ENCODE measurements at places on chromosomes 7 and 10. TPM values are rescaled to one million over a fixed set of nuclear protein-coding genes. Genes with fewer than 3 reads are reported as not detected.
A peak's percentile ranks its signal among the peaks of the same experiment; 100 is the strongest.

The GARIN1A gene
- total RNA-seq = 1.1 TPM

The OR2A42 gene
- 0.50 TPM for total RNA-seq

The EPO gene
- total RNA-seq = not detected

The TRIM50 gene
- total RNA-seq = 0.24 TPM

The IFIT2 gene
- total RNA-seq = 10.0 TPM

The DDIT4 gene
- 229 TPM for total RNA-seq

The CYP26C1 gene
- not detected for total RNA-seq

The TAC1 gene
- total RNA-seq = not detected

The LIPF gene
- total RNA-seq = not detected

The ZP3 gene
- 11.2 TPM for total RNA-seq

The HOXA6 gene
- total RNA-seq = 0.34 TPM

GRCh38 chr7:141238596-141239243 is 164.9 kb downstream of the TMEM178B start:
- no peak for DNase-seq

DNA sequence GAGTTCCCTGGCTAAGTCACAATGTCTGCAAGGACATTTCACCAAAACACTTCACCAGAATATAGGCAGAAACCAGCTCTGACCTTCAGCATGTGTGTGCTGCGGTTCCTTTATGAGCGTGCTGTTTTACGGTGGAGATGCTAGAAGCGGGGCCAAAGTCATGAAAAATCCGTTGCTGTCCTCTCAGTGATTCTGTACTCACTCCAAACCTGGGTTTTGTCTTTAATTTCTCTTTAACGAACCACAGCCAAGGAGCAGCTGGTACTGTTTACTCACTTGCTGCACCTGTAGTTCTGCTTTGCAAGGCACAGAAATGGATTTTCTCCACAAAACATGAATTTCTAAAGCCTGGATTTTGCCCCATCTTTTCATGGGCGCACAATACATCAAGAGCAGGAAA is 639.9 kb downstream of the PHTF2 start:
- no peak for DNase-seq

- no peak for DNase-seq
These were observed 60.0 kb upstream of the PDLIM1 start for GRCh38 chr10:95350830-95351228.

- DNase-seq = no peak
These were observed 401.9 kb upstream of the PHF14 start for GRCh38 chr7:10571759-10572158.

GRCh38 chr7:81645435-81645834 is 124.4 kb downstream of the HGF start:
- DNase-seq = no peak

- DNase-seq = no peak
These were observed 139.5 kb upstream of the CHST15 start for GRCh38 chr10:124232686-124233545.

DNA sequence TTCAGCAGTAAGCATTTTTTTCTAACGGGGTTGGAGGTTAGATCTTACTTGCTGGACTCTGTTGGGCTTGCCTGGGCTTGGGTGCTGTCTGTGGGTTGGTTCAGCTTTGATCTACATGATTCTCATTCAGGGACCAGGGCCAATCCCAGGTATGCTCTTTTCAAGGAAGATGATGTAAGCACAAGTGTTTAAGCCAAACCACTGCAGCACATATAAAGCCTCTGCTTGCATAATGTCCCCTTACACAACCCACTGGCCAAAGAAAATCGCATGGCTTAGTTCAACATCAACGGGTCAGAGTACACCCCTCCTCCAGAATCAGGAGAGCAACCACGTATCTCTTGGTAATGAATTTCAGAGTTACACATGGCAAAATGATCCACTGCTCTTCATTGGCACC is 83.9 kb downstream of the DNAJB9 start:
- DNase-seq = no peak

GRCh38 chr7:97337849-97338248 is 220.4 kb downstream of the SDHAF3 start:
- no peak for DNase-seq

GRCh38 chr7:137628216-137628615 is 218.6 kb downstream of the DGKI start:
- DNase-seq = no peak

DNA sequence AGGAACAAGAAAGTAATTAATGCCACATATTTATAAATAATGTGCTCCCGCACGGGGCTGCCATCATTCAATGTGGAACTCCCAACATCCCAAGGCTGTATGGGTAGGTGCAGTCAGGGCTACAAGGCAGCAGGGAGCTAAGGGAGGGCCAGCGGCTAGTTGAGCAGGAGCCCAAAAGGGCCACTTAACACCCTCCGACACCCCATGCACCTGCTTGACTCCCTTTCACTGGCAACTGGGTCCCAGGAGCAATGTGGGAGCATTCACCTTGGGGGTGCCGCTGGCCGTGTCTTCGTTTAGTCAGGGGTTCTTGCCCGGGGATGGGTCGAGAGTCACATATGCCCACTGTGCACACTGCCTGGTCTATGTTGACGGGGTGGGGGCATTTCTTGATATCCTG is 27.9 kb downstream of the SCART1 start:
- no peak for DNase-seq

GRCh38 chr7:147276783-147277370 is 1160.3 kb downstream of the CNTNAP2 start:
- DNase-seq = no peak

DNA sequence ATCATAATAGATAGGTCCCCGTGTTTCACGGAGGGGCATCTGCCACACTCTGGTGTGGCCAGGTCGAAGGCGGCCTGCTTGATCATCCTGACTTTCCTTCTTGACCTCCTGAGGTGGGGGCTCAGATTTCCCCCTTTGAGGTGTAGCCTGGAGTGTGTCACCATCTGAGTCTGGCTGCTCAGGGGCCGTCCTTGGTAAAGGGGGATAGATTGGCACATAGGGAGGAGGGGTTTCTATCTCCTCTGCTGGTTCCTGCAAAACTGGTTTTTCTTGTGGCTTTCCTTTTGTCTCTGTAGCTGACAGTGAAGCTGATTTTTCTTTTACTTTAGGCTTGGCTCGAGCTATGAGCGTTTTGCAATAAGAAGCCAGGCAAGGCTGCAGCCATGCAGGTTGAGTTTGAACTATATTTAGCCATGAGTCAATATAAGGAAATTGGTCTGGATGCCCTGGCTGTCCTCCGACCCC is 7.1 kb upstream of the ZNF117 start:
- no peak for DNase-seq

DNA sequence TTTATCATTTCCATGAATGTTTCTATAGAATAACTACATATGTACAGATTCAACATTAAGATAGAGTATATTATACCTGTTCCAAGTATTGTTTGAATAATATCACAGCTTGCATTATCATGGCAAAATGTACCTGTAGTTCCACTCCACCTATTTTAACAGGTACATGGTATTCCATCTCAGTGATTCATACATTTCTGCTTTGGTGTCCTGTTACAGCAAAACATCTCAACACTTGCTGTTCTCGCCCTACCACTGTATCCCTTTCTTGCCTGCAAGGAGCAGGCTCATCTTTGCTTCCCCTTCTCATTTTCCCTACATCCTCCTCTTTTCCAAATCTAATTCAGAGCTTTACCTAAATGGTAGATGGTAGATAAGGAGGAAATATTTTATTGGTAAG is 27.1 kb upstream of the SGCE start:
- no peak for DNase-seq

DNA sequence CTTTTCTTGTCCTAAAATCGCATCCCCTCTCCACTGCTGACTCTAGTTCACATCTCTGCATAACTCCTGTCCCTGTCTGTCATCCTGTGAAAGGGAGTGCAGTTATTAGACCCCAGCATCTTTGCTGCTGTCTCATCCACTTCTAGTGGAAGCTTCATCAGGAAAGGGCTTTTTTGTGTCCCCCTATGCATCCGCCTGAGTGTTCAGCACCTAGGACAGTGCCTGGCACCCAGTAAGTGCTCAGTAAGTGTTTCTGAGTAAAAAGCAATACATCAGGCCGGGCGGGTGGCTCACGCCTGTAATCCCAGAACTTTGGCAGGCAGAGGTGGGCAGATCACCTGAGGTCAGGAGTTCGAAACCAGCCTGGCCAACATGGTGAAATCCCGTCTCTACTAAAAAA is 211.8 kb upstream of the FOXK1 start:
- no peak for DNase-seq

DNA sequence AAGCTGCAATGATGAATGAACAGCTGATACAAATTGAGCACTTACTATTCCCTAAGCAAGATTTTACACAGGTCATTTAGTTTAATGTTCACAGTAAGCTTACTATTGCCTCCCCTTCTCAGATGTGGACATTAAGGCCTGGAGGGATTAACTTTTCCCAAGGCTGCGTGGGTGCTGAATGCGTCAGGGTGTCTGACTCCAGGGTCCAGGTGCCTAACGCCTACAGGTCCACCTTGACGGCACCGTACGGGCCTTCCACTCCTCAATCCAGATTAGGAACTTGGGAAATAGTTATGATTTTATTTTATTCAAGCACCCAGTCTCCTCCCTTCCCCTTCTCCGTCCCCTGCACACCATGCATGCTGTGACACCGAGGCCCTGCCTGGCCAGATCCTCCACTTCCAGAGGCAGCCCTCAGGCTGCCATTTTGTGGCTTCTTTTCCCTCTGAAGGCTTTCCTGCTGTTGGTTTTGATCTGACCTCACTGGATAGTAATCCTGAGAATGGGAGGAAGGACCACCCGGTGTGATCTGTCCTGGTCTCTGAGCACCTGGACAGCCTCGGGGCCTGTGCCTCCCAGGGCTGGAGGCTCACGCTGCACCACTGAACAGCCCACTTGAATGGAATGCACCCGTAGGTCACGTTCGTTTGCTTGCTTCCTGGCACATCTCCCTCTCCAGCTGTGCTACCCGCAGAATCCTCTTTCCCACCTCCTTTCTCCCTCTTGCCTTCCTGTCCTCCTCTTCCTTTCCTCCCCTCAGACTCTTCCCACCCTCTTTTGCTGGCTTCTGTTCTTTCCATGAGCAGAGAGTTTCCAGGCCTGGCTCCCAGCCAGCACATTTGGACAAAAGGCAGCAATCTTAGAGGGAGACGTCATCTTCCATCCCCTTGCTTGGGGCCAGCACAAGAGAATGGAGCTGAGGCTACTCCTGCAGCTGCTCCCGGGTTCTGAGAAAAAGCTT is 14.4 kb downstream of the DENND2A start:
- DNase-seq = peak; percentile 97

GRCh38 chr7:75652788-75653187 is 86.0 kb downstream of the HIP1 start:
- no peak for DNase-seq

DNA sequence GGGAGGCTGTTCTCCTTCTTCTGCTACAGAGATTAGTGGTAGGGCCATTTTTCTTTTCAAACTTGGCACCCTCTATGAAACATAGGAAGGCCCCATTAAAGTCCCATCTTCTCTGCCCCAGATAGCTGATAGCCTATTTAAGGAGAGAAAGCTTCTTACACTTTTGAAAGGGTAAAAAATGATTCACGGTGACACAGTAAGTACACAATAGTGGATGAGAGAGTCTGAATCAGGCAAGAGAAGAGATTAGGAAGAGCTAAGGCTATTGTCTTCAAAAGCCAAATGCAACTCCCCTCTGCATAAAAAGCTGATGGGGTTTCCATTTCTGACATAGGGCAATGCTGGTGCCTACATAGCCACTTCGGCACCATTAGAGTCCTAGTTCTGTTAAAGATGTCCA is 3.6 kb downstream of the INA start:
- DNase-seq = no peak

DNA sequence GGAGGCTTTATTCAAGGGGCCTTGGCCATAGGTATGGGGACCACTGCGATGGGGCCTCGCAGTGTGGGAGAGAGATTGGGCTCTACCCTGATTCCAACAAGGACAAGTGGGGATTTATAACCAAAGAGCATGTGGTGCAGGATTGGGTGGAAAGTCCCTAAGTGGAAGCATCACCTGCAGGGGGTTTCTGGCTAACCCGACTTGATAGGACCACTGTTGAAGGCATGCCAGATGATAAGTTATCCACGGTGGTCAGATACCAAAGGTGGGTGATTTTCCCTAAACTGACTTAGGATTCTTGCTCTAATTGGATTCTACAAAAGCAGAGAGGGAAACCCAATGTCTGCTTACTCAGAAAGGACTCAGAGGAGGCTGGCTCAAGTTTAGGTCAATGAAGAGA is 429.6 kb upstream of the LRGUK start:
- no peak for DNase-seq

GRCh38 chr10:120422457-120422856 is 34.6 kb upstream of the PLPP4 start:
- no peak for DNase-seq

DNA sequence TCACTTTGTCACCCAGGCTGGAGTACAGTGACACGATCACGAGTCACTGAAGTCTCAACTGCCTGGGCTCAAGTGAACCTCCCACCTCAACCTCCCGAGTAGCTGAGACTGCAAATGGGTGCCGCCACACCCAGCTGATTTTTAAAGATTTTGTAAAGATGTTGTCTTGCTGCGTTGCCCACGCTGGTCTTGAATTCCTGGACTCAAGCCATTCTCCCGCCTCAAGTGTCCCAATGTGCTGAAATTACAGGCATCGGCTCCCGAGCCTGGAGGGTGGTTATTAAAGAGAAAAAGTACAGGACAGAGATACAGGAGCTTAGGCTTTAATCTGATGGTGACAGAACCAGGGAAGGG is 55.1 kb downstream of the KCTD7 start:
- no peak for DNase-seq

GRCh38 chr7:131607291-131608115 is 51.1 kb upstream of the PODXL start:
- no peak for DNase-seq

- DNase-seq = no peak
These were observed 8.6 kb downstream of the CALN1 start for GRCh38 chr7:72403458-72404076.

GRCh38 chr7:127702938-127703337 is 50.9 kb downstream of the SND1 start:
- no peak for DNase-seq

- no peak for DNase-seq
These were observed 182.4 kb downstream of the TPK1 start for GRCh38 chr7:144653449-144653848.

DNA sequence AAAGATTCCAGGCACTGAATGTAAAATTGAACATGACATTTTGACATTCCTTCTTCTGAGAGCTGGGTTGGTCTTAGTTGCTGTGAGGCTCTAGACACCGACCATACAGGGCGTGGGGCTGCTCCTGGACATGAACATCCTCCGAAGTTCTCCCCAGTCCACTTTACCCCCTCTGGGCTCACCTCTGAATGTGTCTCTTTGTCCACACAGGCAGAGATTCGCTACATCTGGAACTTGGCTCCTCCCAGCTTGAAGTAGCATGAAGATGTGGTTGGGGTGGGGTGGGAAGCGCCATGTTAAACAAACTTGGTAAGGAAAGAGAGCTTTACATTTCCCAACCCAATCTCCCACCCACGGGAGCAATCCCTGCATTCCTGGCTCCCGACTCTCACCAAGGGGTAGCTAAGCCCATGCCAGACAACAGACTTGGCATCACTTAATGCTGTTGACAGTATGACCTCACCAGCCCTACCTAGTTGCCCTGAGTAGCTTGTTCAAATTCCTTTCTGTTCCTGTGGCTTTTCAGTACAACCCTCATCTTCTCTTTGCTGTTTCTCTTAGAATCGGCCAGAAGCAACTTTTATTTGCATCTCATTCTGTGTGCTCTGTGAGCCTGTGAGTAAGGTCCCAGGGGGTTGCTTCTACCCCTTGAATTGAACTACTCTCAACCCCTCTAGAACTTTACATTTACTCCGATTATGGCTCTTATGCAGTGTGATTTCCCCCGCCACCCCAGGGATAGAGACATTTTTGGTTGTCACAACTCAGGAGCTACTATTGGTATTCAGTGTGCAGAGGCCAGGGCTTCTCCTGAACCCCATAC is 211.4 kb downstream of the SEC23IP start:
- no peak for DNase-seq
